ENCODE measurements at places on chromosomes 4 and X.

- no peak for DNase-seq
These were observed 31.6 kb downstream of the TRMT44 start for GRCh38 chr4:8472158-8472688.

DNA sequence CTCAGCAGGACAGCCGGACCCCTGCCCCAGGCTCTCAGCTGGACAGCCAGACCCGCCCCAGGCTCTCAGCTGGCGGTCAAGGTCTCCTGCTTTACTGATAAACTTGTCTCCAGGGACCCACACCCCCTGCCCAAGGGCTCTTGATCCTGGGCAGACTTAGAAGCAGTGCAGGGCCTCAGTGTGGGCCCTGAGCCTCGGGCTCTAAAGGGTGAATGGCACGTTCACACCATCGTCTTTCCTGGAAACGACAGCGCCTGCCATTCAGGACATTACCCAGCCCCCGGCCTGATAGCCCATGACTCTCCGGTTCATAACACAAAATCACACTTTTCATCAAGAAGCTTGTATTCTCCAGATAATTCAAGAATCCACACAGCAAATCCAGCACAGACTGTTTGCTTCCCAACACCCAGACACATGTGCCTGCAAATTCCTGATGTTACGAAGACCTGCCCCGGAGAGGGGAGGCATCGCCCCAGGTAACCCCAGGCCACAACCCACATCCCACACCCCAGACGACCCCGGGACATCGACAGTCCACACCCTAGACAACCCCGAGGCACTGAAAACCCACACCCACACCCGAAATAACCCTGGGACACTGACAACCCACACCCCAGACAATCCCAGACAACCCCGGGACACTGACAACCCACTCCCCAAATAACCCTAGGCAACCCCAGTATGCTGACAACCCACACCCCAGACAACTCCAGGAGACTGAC, 136.8 kb downstream of the FAM53A start:
- DNase-seq, result no peak

- no peak for DNase-seq
These were observed 15.1 kb upstream of the CBR4 start for GRCh38 chr4:169025184-169025583.

- DNase-seq, result no peak
These were observed 50.3 kb downstream of the NSUN7 start for GRCh38 chr4:40800064-40800463.

DNA sequence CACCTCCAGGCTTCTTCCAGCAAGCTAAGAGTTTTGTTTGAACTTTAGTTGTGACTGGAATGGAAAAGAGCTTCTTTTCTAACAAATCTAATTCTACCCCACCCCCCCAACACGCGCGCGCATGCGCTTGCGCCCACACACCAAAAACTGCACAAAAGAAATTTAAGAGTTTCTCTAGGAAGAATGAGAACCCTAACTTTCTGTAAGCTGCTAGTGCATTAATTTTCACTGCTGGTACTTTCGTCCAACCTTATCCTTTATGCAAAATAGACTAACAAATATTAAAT, 9.0 kb upstream of the INTU start:
- peak; percentile 82 for DNase-seq

DNA sequence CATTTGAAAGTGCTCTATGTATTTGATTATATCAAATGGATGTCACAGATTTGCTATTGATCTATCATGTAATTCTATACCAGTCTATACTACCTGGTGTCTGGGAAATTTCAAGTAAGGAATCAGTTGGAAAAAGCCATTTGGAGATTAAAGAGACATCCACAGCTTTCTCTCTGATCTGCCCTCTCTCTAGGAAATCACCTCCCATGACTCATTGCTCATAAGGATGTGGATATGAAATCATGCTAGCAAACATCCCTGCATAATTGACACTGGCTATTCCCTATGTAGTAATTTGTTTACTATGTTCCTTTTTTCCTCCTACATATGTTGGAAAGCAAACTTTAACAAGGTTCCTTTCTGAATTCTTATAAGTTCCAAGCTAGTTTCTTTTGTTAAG, 94.3 kb downstream of the TEX13A start:
- no peak for DNase-seq

- DNase-seq, result no peak
These were observed 1105.9 kb downstream of the ARAP2 start for GRCh38 chr4:35138449-35138848.
